ENCODE measurements at places on chromosomes 12 and 14.

DNA sequence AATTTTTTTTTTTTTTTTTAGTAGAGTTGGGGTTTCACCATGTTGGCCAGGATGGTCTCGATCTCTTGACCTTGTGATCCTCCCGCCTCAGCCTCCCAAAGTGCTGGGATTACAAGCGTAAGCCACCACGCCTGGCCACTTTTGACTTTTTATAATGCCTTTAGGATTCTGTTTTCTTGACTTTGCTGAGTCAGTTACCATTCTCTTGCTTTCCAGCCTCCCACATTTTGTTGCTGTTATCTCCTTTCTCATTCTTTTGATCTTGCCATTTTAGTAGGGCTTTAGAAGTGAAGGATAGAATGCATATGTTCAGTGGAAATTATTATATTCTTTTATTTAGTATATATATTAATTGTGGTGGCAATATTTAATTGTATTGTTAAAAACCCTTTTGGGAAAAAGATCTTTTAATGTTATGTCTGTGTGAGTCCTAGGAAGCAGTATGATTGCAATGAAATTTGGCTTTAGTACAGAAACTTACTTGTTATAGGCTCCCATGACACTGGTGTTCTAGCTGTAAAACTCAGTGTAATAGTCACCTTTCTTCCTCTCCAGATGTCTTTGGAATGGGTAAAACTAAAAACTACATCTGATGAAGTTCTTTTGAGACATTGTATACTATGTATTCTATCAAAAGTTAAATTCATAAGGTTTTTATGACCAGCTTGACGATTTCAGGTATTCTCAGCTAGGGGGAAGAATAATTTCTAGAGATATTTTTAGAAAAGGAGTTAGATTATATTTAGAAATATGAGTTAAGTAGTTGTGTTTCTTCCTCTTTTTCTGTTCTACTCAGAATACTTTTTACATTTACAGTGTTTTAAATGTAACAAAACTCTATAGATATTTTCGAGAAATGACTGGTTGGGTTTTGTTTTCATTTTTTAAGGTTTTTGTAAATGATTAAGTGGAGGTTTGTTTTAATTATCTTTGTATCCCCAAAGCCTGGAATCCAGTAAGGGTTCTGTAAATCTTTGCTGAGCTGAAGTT is 74.7 kb downstream of the APAF1 start:
- no peak for DNase-seq

- DNase-seq, result no peak
Observed at GRCh38 chr14:34256223-34256622, 205.8 kb downstream of the SPTSSA start.

- DNase-seq, result no peak
Observed at GRCh38 chr12:115388139-115388538, 704.2 kb upstream of the TBX3 start.

GRCh38 chr12:66087365-66087943 is 43.1 kb downstream of the LLPH start:
- DNase-seq, result peak; percentile 68

- DNase-seq, result no peak
Observed at GRCh38 chr12:68823696-68824095, 15.7 kb downstream of the MDM2 start.

GRCh38 chr12:57096748-57097553 is 8.0 kb downstream of the NAB2 start:
- DNase-seq, result no peak

DNA sequence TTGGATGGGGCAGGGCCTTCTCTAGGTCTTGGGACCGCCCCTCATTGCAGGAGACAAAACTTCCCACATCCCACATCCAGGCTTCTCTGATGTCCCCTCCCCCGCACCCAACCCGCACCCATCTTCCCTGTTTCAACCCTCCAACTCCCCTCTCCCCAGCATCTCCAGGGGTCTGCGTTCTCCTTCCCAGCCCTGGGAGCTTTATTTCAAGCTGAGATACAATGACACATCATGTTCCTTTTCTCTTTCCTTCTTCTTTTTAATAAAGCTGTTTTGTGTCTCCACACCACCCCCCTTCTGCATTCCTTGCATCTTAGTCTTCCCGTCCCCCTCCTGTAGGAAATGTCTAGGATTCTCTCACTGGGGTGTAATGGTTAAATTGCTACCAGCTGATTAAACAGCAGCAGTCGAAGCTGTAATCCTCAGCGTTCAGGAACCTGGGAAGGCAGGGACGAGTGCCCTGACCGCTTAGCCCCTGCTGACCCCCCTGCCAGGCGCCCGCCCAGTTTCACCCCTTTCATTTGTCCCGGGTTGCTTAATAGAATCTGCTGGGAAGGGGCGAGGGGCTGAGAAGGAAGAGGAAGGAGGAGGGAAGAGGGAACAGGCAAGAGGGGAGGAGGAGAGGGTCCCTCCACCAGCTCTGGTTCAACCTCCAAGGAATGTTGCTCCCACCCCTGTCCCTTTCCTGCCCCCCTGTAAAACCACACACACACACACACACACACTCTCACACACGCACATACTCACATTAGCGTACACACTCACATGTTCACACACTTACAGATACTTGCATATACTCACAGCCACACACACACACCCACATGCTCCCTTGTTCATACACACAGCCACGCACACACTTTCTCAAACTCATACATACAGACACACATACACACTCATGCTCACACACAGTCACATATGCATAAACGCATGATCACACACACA is 104.5 kb upstream of the MED13L start:
- DNase-seq, result no peak

DNA sequence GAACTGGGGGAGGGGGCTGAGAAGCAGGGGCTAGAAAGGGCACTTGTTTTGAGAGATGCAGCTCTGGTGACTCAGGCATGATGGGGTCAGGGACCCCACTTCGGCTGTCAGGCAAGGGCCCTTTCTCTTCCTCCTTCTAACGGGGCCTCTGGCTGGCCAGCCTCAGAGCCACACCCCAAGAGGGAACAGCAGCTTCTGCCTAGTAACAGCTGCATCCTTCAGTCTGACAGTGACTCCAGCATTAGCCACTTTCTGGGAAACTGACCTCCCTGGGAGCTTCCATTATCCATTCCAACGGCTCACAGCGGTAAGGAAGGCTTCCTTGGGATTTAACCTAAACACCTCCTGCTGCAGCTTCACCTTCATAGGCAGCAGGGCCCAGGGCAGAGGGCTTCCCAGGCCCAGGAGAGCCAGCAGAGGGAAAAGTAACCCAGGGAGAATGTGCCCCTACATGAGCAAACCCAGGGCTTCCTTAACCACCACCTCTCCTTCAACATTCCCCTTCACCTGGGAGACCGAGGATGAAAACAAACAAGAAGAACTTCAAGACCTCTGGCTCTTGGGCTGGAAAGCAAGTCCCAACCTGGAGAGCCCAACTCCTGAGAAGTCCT is 2.7 kb downstream of the NCKAP5L start:
- no peak for DNase-seq

DNA sequence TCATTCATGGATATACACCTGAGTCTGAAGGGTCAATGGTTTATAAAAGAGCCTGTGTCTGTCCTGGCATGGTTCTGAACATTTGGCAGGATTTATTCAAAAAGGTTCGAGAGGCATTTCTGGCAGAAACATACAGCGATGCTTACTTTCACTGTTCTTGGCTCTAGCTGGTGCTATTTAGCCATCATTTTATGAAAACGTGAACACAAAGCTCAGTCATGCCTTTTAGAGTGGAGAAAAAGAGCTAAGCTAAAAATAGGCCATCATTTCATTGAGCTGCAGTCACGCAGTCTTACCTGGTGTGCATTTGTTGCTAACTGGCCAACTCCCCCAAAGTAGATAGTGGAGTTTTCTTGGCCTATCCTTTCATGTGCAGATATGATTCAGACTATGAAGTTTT is 1209.5 kb downstream of the SLC16A7 start:
- no peak for DNase-seq

- DNase-seq, result no peak
Observed at GRCh38 chr14:71491931-71492330, 440.3 kb upstream of the RGS6 start.

DNA sequence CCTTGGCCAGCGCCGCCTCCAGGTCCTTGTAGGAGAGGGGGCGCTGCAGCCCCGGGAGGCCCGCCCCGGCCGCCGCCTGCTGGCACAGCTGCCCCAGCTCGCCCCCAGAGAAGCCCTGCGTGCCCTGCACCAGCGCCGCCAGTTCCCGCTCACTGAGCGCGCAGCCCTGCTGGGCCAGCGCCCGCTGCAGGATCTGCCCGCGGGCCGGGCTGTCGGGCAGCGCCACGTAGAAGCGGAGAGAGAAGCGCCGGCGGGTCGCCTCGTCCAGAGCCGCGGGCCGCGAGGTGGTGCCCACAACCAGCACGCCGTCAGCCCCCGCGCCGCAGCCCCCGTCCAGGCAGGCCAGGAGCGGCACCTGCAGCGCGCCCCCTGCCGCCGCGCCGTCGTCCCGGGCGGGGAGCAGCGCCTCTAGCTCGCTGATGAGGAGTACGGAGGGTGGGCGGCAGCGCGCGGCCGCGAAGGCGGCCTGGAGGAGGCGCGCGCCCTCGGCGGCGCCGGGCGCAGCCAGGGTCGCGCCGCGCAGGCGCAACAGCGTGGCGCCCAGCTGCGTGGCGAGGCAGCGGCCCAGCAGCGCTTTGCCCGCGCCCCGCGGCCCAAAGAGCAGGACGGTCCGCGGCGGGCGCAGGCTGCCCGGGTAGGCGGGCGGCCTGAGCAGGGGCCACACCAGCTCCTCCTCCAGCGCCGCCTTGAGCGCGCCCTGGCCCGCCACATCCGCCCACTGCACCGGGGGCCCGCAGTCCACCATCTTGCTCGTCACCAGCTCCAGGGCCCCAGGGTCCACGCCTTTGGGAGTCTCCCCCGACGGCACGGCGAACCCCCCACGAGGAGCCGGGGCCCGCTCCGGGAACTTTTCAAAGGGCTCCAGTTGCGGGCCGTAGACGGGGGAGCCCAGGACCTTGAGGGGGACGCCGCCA is 27.7 kb downstream of the FIGNL2 start:
- no peak for DNase-seq
